ENCODE measurements at places on chromosomes 2 and 18.

GRCh38 chr2:176668912-176669311 is 399.7 kb downstream of the MTX2 start:
- DNase-seq, result no peak

DNA sequence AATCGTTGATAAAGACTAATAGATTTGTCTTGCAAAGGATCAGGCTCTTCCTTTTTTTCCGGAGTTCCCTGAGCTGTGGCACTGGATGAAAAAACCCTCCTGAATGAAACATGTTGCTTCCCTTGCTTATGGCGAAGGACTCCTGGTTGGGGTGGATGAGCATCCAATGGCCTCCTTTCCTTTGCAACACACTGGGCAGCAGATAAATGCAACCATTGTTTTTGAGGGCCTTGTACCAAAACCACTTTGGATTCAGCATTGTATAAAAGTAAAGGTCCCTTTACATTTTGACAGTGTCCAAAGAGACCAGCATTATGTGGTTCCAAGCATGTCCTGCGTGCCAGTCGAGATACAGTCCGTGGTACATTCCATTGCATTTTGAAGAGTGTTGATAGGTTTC is 44.7 kb downstream of the FAM210A start:
- DNase-seq, result no peak

- no peak for DNase-seq
Measured at GRCh38 chr2:234145511-234145910, 95.0 kb downstream of the SPP2 start.

- DNase-seq, result no peak
Measured at GRCh38 chr2:110688594-110689091, 10.8 kb upstream of the BUB1 start.

DNA sequence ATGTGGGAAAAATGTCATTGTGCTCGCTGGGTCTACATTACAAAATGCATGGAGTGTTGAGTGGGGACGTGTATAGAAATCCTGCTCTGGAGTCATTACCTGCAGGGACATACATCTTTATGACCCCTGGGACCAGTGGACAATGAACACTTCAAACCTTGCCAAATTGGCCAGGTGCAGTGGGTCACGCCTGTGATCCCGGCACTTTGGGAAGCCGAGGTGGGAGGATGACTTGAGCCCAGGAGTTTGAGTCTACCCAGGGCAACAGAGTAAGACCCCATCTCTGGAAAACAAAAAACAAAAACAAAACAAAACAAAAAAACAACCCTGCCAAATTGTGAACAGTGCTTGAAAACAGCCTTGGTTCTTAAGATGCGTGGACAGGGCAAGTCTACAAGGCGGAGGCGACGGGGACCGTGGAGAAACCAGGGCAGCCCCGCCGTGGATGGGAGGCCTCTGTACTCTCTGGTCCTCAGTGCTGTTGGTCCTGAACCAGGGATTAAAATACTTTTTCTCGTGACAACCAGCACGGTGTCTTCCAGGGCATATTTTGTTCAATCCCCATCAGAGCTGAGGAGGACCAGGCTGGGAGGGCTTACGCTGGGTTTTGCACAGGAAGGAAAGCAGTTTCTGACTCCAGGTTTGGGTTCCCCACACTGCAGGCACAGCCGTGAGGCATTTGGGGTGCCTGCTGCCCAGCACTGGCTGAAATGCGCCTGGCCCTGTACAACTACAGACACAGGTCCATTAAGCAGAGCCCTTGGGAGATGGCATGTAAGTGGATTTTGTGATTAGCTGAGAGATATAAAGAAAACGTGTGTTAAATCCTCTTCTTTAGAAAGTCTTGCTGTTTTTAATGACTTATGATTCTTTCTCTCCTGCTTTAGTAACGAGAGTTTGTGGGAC is 13.7 kb downstream of the COLEC11 start:
- DNase-seq, result peak; percentile 72

GRCh38 chr2:19365126-19365525 is 6.7 kb upstream of the OSR1 start:
- DNase-seq, result no peak

GRCh38 chr2:138649571-138649970 is 130.6 kb downstream of the NXPH2 start:
- no peak for DNase-seq

GRCh38 chr2:68695971-68696370 is 38.6 kb upstream of the ARHGAP25 start:
- DNase-seq, result no peak

DNA sequence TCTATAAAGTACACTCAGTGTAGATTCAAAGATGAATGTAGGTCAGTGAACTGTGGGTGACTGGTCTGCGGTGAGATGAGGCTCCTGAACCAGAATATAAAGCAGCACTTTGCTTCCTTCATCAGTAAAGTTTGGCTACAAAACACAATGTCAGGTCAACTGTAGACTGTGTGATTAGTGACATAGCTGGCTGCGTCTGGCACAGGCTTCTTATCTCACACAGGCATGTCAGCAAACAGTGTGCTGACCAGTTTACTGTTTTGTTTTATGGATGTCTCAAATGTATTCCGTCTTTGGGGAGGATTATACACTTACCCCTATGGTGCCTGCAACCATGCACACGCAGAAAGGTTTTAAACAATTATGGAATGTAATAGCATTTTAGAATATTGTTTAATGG is 87.1 kb downstream of the ZNF236 start:
- DNase-seq, result no peak

DNA sequence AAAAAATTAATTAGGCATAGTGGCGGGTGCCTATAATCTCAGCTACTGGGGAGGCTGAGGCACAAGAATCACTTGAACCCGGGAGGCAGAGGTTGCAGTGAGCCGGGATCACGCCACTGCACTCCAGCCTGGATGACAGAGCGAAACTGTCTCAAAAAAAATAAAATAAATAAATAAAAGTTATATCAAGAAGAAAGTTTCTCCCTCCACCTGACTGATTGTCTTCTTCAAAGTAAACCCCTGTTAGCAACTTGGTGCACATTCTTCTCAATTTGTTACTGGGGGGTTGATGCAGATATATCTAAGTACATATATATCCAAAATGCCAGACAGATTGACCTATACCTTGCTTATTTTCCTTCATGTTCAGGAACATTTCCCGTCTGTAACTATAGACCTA is 5.2 kb upstream of the MYCN start:
- DNase-seq, result no peak

DNA sequence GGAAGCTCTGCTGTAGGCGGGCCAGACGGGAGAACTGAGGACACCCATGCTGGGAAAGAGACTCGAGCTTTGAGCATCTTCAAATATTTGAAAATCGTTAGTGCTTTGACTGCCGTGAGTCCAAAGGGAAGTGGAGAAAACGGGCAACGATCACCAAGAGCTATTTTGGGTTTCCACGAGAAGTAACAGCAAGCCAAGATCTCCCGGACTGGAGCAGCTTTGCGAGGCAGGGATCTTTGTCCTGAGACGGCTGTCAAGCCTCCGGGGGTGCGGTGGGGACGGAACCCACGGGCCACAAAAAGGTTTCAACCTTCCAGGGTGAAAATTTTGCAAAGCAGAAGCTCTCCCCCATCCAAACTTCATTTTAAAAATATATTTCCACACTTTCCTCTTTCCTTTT is 195.8 kb downstream of the NDUFA10 start:
- DNase-seq, result no peak

- no peak for DNase-seq
Measured at GRCh38 chr2:226965376-226965775, 129.5 kb downstream of the RHBDD1 start.

DNA sequence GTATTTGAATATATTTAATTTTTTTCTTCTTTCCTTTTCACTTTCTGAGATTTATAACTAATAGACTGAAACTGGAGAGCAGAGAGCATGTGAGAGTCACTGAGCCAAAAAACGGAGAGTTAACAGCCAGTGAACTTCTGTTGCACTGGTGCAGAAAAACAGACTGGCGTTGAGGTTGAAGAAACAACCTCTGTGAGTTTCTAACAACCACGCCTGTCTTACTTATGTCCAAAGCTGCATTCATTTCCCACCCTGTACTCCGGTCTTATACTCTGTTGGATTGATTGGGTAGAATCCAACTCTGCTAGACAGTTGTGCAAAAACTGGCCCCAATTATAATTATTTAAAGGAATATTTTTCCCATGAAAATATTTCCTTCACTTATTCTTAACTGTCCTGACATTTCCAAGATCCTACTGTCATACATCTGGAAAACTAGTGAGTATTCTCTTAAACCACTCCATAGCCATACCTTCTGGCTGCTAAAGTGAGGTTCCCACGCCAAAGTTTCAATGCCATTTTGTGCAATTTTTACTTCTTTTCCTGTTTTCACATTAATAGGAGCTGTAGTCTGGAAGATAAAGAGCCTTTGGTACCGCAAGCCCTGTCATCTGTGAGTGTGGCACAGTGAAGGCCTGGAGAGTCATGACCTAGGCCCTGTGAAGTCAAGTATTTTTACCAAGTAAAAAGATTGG is 9.4 kb downstream of the CYP1B1 start:
- no peak for DNase-seq

DNA sequence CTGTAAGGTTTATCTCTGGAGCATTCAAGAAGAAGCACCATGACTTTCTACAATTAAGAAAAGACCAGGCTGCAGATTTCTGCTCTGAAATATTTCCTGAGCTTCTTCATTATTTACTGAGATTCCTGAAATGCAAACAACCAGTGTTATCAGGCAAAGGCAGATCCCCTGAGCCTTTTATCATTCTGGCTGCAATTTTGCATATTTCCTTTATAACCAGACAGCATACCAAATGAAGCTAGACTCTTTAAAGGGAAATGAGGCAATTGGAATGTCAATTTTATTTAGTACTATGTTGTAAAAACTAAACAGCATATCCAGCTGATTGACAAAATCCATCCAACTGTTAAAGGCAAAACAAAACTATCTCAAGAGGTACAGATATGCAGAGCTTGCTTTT is 372.5 kb downstream of the RIT2 start:
- no peak for DNase-seq

DNA sequence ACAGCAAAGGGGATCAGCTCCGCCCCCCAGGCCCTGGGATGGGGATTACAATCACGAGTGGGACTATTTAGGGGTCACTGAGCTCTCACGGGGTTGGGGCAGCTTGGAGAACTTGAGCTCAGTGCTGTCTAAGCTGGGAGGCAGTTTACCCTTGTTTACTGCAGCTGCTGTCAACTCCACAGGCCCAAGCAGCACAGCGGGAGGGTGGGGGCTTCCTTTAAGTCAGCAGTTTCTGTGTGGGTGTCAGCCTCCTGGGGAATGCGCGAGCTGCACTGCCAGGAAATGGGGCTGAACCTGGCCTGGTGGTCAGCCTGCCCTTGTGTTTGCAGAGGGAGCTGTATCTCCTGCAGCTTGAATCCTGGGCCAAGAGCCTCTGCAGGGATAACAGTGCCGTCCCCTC is 29.8 kb downstream of the TOGARAM2 start:
- peak; percentile 45 for DNase-seq

DNA sequence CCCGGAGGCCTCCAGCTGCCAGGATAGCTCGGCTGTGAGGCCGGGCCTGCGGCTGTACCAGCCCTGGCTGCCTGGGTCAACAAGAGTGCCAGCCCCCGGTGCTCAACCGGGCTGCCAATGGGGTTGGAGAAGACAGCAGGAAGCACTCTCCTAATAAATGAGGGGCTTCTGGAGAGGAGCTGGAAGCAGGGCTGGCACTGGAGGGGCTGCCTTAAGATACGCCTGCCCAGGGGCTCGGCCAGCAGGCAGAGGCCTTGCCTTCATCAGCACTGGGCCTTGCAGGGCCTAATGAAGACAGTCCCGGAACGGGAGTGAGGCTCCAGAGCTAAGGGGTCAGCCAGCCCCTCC is 73.6 kb downstream of the TEX51 start:
- no peak for DNase-seq

DNA sequence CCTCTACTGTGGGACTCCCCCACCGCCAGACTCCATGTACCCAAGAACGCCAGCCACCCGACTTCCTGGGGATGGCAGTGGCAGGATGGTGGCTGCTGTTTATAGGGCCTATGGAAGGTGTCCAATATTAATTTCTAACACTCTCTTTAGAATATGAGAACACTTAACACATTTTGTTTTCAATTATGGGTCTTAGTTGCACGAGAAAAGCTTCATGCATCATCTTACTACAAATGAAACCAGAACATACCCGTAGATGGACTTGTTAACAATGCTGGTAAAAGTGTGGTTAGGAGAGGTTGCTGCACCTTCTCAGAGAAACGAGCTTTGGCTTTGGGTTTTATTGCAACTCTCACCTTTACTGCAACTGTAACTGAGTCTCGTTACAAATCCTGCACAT is 335.6 kb upstream of the ID2 start:
- DNase-seq, result no peak

- DNase-seq, result peak; percentile 52
Measured at GRCh38 chr2:234288974-234289455, 207.9 kb downstream of the ARL4C start.

GRCh38 chr2:52327641-52328040 is 1295.7 kb upstream of the NRXN1 start:
- no peak for DNase-seq

- DNase-seq, result no peak
Measured at GRCh38 chr18:10798727-10799550, 273.1 kb downstream of the NAPG start.

GRCh38 chr2:236688563-236689392 is 119.2 kb downstream of the ACKR3 start:
- no peak for DNase-seq

GRCh38 chr2:423479-423878 is 135.6 kb upstream of the ALKAL2 start:
- DNase-seq, result no peak

DNA sequence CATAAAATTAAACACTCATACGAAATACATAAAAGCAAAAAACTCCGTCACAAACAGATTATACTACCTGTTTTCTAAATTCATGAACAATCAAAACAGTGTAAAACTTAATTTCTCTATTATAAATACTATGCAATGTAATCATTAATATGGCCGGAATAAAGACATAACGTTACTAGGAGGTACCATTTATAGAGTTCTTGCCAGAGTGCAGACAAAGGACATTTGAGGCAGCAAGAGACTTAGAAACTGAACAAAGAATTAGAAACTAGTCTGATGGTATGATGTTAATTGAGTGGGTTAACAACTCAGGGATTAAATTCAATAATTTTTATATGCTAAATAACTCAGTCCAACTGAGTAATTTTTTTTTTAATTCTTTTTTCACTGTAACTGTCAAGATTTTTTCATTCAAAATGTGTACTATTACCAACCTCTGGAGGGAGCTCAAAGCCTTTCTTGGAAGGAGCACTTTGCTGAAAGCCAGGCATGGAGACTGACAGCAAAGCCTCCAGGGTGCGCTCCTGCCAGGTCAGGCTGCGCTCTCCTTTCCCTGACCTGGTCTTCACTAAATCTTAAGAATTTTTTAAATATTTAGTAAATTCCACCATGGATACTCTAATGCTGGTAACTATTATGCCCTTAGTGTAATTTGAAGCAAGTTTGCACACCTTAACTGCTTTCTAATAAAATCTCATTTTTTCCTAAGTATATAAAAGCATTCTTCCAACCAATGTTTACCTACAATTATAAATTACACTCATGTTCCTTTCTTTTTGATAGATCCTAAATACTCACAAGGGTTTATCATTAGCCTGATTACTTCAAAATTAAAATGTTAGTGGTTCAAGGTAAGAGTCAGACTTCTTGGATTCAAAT is 34.1 kb downstream of the WDR35 start:
- peak; percentile 80 for DNase-seq

GRCh38 chr2:240932001-240932723 is 26.0 kb downstream of the CROCC2 start:
- no peak for DNase-seq

Measured in NCI-H1417 (cell line).